Astrocyte (in vitro differentiated cells and primary cell): ENCODE measurements at places on chromosomes 4 and X. TPM values are rescaled to one million over a fixed set of nuclear protein-coding genes. Genes with fewer than 3 reads are reported as not detected.

The NPNT gene
- total RNA-seq = 2.5 and 3.1 TPM in 2 replicates

The BANK1 gene
- total RNA-seq = 1.3 and 2.0 TPM in 2 replicates

The ZBTB33 gene
- total RNA-seq = 17.4 and 19.9 TPM in 2 replicates

The KLHL13 gene
- 3.1 and 5.6 TPM in 2 replicates for total RNA-seq

The OTC gene
- total RNA-seq = not detected in 2 replicates

The TDO2 gene
- total RNA-seq = 0.24 TPM in 1 of 2 replicates, not detected in the other

The CT45A2 gene
- not detected in 2 replicates for total RNA-seq

The AKAP4 gene
- total RNA-seq = not detected in 2 replicates

The TBC1D8B gene
- total RNA-seq = 12.1 and 13.7 TPM in 2 replicates

The KCND1 gene
- 5.2 and 5.6 TPM in 2 replicates for total RNA-seq

The TCEAL5 gene
- 0.36 TPM in 1 of 2 replicates, not detected in the other for total RNA-seq

The CABS1 gene
- not detected in 2 replicates for total RNA-seq

The NAP1L3 gene
- 10.8 and 11.3 TPM in 2 replicates for total RNA-seq

The CXCL3 gene
- 0.77 and 1.4 TPM in 2 replicates for total RNA-seq

The VCX3A gene
- not detected in 2 replicates for total RNA-seq

The ABCG2 gene
- total RNA-seq = 0.34 and 2.5 TPM in 2 replicates

The CPLX1 gene
- total RNA-seq = 0.41 and 1.9 TPM in 2 replicates

The MAP7D2 gene
- 1.2 and 1.3 TPM in 2 replicates for total RNA-seq

The FAM241A gene
- 1.5 and 1.7 TPM in 2 replicates for total RNA-seq

The CT45A10 gene
- total RNA-seq = not detected in 2 replicates

The ESX1 gene
- 0.48 and 0.84 TPM in 2 replicates for total RNA-seq

The TENM3 gene
- 127 TPM in 2 replicates for total RNA-seq

The SHOX gene
- not detected in 2 replicates for total RNA-seq

The F9 gene
- total RNA-seq = not detected in 2 replicates

The GABRG1 gene
- total RNA-seq = not detected in 2 replicates

The FHL1 gene
- 100 and 115 TPM in 2 replicates for total RNA-seq

The PTTG2 gene
- not detected in 2 replicates for total RNA-seq

The TCEANC gene
- 1.0 and 2.3 TPM in 2 replicates for total RNA-seq

The C4orf46 gene
- total RNA-seq = 7.0 and 8.4 TPM in 2 replicates

The GRIA2 gene
- total RNA-seq = not detected in 2 replicates

The LGI2 gene
- total RNA-seq = 0.27 and 0.77 TPM in 2 replicates

The HTR2C gene
- not detected in 2 replicates for total RNA-seq

The DCUN1D4 gene
- 57.4 and 59.0 TPM in 2 replicates for total RNA-seq

The IBSP gene
- not detected in 2 replicates for total RNA-seq

The GAGE2A gene
- not detected in 2 replicates for total RNA-seq

The PLXNA3 gene
- 117 and 149 TPM in 2 replicates for total RNA-seq

The GAB1 gene
- total RNA-seq = 12.4 and 13.6 TPM in 2 replicates

The GAK gene
- 86.9 and 89.9 TPM in 2 replicates for total RNA-seq

The NDNF gene
- total RNA-seq = 0.19 and 0.34 TPM in 2 replicates
